ENCODE measurements at places on chromosomes 16 and 17.

GRCh38 chr16:89409161-89409711, 81.1 kb downstream of the ANKRD11 start:
- DNase-seq = peak; percentile 41

DNA sequence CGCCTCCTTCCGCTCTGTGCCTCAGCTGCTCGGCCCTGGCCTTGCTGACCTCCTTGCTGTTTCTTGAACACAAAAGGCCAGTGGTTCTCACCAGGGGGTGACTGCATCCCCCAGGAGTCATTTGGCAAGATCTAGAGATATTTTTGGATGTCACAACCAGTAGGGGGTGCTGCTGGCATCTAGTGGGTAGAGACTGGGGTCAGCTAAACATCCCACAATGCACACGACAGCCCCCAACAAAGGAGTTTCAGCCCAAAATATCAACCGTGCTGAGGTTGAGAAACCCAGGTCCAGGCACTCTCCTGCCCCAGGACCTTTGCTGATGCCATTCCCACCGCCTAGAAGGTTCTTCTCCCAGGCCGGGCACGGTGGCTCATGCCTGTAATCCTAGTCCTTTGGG, 39.7 kb downstream of the ABCC6 start:
- no peak for DNase-seq

- no peak for DNase-seq
These were observed 5.1 kb downstream of the CLEC16A start for GRCh38 chr16:10949424-10949970.

DNA sequence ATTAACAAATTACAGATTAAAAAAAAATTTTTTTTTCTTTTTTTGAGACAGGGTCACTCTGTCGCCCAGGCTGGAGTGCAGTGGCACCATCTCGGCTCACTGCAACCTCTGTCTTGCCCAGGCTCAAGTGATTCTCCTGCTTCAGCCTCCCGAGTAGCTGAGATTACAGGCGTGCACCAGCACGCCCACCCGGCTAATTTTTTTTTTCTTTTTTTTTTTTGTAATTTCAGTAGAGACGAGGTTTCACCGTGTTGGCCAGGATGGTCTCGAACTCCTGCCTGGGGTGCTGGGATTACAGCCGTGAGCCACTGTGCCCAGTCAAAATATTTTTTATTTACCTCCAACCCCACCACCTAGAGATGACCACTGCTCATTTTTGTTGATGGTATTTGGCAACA, 25.5 kb downstream of the ACTG1 start:
- DNase-seq = no peak

DNA sequence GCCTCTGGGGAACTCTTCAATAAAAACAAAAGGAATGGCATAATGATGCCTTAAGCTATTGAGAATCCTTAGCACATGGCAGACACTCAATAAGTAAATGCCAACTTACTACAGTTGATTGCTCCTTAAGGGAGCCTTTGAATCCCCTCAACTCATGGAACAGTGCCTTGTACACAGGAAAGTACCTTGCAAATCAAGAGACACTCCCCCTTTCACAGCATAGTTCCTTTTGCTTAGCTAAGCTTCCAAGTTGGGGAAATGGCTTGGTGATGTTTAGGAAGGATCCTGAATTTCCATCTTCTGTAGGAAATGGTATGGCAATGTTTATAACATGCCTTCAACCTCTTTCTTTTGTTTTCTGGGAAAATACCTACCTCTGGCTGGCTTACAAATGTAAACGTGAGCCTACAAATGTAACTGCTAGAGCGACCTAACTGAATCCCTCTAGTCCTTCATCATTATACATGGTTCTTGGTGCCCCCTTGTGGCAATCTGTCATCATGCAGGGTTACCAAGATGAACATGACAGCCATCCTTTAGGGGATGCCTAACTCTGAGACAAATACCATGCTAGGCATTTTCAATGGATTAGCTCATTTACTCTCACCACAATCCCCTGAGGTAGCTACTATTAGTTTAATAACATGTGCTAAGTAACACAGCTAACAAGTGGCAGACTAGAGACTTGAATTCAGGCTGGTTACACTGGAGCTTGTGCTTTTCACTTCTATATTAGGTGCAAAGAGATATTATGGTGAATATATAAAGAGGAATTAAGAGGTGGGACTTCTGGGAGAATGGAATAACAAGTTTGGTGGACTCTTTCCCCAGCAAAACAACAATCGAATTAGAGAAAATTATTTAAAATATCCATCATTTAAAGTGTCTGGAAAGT, 65.0 kb downstream of the MMD start:
- peak; percentile 49 for DNase-seq

GRCh38 chr16:46466239-46466638, 154.9 kb downstream of the SHCBP1 start:
- no peak for DNase-seq

DNA sequence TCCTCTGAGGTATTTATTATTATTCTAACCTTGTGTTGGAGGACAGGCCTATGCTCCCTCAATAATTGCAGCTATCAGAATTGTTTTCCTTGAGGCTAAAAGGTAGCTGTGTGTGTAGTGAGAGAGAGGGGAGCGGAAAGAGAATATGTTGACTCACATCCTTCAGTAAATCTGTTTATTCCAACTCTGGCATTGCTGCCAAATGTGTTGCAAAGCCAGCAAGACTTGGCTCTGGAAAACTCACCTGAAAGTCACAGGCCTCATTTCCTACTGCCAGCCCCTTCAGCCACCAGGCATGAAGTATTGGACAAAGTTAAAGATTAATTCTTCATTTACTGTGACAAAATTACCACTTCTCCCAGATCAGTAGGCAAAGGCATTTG, 9.6 kb downstream of the CA10 start:
- no peak for DNase-seq
